GM23338 (cell line): ENCODE measurements at places on chromosomes 4 and X.

DNA sequence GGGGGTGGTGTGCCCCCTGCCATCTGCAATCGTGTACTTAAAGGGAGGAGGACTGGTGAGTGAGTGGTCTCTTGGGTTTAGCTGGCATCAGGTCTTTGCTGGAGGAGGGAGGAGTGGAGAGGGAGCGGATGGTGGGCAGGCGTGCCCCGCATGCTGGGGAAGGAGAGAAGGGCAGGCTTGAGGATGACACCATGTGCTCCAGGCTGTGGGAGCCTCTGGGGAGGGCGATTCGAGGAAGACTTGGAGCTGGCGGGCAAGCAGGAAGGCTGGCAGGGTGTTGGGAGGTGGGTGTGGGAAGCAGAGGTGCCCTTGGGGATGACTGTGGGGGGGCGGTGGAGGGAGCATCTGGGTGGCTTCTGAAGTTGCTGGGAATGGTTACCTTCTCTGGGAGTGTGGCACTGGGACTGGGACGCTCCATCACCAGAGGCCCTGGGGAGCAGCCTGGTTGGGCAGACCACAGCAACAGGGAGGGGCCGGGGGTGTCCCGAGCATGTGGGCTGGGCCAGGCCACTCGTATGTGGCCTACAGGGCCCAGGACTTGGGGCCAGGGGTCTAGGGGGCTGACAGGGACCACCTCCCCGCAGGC is 30.8 kb upstream of the AFAP1 start:
- no peak for DNase-seq

GRCh38 chr4:143207555-143207954 is 22.8 kb downstream of the USP38 start:
- peak; percentile 17 for DNase-seq

DNA sequence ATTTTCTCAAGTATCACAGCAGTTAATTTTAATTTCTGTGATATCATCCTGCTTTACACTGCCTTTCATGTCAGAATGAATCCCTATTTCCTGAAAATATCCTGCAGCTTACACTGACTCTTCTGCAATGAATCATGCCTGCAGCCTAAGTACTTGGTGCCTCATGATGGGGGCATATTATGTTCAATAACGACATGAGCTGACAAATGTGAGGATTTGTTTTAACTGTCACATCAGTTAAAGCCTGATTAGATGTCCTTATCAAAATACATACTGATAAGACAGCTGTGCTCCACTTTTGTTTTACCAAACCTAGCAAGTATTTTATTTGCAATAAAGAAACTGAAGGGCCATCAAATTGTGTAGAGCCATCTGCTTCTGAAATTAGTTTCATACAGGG is 359.9 kb upstream of the AGA start:
- no peak for DNase-seq

DNA sequence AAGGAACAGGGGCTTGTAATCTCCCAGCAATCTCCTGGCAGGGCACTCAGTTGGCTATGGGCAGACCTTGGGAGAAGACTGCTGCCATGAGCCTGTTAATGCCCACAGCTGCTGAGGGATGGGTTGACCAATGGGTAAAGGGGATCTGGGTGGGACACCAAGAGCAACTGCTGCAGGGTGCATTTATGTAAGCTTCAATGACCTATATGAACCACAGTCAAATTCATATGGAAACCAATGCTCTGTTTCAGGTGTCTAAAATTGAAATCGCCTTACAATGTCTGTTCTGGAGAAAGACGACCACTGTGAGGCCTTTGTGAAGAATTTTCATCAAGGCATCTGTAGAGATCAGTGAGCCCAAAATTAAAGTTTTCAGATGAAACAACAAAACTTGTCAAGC is 6.1 kb downstream of the EPGN start:
- no peak for DNase-seq

GRCh38 chr4:1002131-1002630 is 9.0 kb upstream of the SLC26A1 start:
- DNase-seq, result peak; percentile 78

- DNase-seq, result no peak
Observed at GRCh38 chrX:103608306-103608963, 672 bp downstream of the TCEAL3 start.

GRCh38 chr4:9984621-9985020 is 36.7 kb downstream of the SLC2A9 start:
- no peak for DNase-seq

GRCh38 chr4:27059446-27059845 is 198.8 kb downstream of the STIM2 start:
- DNase-seq, result no peak

DNA sequence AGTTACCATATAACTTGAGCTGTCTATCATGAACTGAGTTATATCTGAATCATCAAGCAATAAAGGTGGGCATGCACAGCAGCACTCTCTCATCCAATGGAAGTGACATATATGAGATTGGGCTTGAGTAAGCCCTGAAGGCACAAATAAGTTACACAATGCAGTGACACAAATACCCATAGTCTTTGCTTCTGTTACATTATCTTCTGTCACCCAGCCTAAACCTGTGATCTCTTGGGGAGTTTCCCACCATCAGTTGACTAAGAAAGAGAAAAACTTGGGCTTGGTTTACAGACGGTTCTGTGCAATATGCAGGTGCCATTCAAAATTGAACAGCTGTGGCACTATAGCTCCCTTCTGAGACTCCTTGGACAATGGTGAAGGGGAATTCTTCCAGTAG is 138.8 kb upstream of the IL15 start:
- DNase-seq, result no peak

DNA sequence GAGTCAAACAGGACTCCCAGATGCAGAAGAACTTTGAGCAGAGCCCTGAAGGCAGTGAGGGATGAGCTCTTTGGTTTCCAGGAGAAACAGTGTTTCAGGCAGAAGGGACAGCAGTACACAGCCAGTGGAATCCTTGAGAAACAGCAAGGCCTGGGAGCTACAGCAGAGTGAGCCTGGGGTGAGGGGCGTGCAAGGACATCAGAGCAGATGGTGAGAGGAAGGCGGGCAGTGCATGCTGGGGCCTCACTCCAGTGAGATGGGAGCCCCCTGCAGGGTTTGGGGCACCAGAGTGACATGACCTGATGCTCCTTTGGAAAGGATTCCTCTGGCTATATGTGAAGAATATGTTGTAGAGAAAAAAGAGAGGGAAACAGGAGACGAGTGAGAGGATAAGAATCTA is 98.1 kb upstream of the EGFL6 start:
- DNase-seq, result no peak

DNA sequence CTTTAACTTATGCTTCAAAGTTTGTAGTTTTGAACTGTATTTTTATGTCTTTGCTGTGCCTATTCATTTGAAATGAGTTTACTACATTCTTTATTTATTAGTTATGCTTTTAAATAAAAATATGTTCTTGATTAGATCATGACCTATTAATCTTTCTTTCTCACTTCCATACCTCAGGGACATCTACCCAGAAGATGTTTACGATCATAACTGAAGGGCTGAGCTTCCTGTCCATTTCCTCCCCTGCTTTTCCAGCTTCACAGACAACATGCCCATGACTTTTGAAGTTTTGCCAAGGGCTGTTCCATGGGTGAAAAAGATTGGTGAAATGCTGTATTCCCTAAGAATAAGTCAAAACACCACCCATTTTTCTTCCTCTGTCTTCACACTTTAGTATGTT is 99.7 kb upstream of the DDIT4L start:
- DNase-seq, result no peak

- DNase-seq, result no peak
Observed at GRCh38 chrX:24877854-24878650, 137.7 kb downstream of the ARX start.

DNA sequence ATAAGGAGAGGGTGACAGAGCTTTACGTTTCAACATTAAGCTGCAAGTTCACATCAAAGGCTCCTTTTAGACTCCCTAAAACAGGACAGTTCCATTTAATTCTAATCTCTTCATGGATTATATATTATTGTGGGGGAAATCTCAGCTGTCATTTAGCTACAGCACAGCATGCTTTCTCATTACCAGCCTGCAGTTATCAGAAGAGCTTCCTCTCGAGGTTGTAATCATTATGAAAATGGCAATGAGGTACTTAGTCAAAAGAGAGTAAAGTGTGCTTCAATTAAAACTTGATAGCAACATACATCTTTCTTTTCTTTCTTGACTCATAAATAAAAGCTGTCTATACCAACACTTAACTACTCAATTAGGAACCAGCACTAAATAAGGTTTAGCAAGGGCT is 896.8 kb downstream of the ADGRL3 start:
- no peak for DNase-seq

DNA sequence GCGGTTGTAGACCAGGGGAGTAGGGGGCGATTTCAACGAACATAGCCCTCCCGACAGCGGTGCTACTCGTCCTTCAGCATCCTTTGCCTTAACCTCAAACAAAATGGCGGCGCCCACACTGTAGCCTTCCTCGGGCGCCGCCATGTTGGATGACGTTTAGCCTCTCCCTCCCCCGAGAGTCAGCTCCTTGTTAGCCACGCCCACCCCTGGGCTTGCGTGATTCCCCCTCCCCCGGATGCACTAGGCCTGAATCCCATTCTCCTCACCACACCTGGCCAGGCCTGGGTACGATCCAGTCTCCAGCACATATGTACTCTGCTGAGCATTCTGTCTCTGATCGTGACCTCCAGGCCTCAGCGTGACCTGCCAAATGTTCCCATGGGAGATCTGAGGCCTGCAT is 49.0 kb upstream of the ZNF157 start:
- peak; percentile 94 for DNase-seq

DNA sequence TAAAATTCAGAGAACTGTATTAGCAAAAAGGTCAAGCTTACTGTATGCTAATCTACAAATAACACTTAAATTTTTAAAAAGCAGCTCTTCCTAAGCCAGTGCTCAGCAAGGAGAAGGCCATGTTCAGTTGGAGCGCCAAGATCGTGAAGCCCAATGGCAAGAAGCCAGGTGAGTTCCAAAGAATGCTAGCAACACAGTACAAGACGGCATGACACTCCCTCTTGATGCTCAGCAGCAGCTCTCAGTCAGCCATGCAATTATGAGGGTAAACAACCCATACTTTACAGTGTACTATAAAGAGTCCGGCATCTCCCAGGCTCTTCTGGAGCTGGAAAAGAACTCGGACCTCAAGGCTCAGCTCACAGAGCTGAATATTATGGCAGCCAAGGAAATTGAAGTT is 34.9 kb downstream of the STX18 start:
- no peak for DNase-seq

GRCh38 chr4:155541716-155542115 is 124.9 kb upstream of the GUCY1A1 start:
- no peak for DNase-seq

DNA sequence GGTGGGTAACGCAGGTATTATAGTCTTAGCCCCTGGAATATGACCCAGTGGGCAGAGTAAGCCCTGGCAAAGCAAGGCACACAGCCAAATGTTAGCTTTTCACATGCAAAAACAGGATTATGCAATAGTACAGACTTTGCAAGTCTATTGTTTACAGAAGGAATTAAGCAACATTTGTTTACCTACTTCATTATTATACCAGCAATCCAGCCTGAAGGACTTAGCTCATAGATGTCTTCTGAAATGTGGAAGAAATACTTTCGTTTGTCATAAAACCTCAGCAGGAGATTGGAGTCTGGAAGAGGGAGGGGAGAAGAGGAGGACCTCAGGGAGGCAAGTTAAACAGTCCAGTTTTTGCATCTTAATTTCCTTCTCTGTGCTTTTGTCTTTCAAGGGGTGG is 226.7 kb upstream of the CENPE start:
- peak; percentile 29 for DNase-seq

GRCh38 chrX:11759172-11759460 is 1.1 kb downstream of the MSL3 start:
- DNase-seq, result no peak

DNA sequence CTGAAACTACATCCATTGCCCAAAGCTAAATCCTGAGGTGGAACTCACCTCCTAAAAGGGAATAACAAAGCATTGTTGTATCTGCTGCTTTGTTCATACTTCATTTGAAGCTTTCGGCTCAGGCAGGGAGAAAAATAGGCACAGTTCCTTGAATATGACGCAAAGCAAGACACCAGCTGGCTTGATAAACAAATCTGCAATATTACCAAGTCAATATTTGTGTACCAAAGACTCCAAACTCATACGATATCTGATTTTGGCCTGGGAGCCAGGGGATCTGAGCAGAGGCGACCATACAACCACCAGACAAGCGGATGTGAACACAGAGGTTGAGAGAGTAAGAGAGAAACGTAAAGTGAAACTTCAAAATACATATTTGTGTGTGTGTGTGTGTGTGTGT is 34.8 kb upstream of the RAP1GDS1 start:
- no peak for DNase-seq

- DNase-seq, result no peak
Observed at GRCh38 chrX:38109042-38109898, 102.9 kb downstream of the SYTL5 start.

DNA sequence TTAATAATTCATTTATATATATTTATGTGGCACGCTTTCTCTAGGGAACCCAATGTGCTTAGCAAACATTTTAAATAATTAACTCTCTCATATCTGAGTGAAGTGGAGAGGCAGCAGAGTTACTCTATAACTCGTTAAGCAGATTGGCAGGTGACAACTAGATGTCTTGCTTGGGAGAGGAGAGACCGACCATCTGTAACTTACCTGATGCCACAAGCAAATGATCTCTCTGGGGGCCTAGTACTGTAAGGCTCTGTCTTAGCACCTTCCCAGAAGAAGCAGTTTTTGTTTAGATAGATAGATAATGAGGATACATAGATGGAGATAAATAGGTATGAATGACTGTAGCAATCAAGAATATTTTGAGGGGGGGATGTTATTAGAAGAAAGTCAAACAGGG is 11.9 kb upstream of the SEL1L3 start:
- DNase-seq, result no peak

DNA sequence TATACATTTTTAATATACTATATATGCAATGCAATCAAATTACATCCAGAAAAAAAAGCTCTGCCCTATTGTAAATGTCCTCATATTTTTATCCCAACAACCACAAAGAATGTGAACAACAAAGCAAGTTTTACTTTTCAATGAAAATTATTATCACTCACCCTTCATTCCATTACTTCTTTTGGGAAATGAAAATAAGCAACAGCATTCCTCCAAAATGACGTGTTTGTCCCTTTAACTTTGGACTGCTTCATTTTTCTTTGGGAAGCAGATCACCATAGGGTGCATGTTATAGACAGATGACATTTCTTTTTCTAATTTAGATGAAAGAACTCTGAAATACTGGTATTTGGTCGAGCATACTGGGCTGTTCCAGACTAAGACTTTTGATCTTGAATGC is 667.1 kb upstream of the BOD1L1 start:
- no peak for DNase-seq

DNA sequence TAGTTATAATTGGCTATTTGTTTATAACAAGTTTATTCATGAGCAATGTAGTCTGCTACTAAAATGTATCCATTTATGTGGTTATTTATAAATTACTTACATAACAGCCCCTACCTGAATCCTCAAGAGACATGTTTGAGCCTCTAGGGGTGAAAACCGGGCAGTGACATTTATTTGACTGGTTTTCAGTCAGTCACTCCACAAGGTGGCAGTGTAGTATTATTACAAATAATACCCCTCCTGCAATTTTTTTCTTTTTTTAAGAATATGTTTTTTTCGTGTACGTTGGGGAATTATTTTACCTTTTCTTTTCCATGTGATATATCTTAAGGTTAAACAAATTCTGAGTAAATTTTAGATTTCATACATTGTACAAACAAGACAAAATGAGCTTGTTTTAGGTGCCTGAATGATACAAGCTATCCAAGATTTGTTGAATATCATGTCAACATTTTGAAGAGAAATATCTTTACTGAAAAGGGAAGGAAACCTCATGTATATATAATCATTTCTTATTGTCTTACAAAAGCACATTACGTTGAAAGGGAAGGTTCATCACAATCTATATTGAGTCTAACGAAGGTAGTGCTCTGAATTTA is 598.7 kb upstream of the TECRL start:
- peak; percentile 87 for DNase-seq
